Right atrium auricular region (tissue), 2 donors: ENCODE measurements at places on chromosomes 13 and 19.

- DNase-seq: no peak
These were observed 11.0 kb upstream of the ZNF573 start for GRCh38 chr19:37790244-37790925.

- peak; percentile 54 for DNase-seq
These were observed 57.8 kb downstream of the GGACT start for GRCh38 chr13:100530671-100531213.

DNA sequence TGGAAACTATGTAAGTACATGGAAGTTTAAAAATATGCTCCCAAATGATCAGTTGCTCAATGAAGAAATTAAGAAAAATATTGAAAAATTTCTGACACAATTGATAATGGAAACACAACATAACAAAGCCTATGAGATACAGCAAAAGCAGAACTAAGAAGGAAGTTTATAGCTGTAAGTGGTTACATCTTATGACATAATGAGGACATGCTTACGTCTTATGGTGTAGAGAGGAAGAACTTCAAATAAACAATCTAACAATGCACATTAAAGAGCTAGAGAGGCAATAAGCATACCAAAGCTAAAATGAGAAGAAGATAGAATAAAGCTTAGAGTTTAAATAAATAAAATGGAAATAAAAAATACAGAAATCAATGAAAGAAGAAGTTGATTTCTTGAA lies 50.0 kb upstream of the CEACAM21 start:
- DNase-seq: no peak

DNA sequence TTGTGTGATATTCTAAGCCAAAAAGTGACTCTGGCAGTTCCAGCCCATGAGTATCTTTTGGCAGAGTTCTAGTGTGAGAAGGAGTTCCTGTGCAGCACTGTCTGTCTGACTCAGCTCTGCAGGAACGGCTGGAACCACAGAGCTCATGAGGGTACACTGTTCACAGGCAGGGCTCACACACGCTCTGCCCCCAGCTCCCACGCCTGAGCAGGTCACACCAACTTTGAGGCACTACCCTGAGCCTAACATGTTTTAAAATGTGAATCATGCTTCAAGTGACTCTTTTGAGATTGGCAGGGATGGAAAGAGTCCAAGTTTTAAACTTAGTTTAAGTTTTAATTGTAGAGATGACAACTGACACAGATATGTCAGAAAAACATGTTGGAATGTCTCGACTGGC lies 1203.3 kb downstream of the UQCRFS1 start:
- DNase-seq: no peak
